Activated T-helper 1 cell treated with Interleukin-2 at 50 U/mL for 16 hours (primary cell): ENCODE measurements at places on chromosomes 1 and 21.

GRCh38 chr1:213221209-213221608 lies 170.2 kb downstream of the RPS6KC1 start:
- DNase-seq, result no peak

GRCh38 chr1:205936846-205937586 lies 6.2 kb downstream of the SLC26A9 start:
- no peak for DNase-seq

- DNase-seq, result no peak
Observed at GRCh38 chr1:226733876-226734275, 5.2 kb downstream of the ITPKB start.

DNA sequence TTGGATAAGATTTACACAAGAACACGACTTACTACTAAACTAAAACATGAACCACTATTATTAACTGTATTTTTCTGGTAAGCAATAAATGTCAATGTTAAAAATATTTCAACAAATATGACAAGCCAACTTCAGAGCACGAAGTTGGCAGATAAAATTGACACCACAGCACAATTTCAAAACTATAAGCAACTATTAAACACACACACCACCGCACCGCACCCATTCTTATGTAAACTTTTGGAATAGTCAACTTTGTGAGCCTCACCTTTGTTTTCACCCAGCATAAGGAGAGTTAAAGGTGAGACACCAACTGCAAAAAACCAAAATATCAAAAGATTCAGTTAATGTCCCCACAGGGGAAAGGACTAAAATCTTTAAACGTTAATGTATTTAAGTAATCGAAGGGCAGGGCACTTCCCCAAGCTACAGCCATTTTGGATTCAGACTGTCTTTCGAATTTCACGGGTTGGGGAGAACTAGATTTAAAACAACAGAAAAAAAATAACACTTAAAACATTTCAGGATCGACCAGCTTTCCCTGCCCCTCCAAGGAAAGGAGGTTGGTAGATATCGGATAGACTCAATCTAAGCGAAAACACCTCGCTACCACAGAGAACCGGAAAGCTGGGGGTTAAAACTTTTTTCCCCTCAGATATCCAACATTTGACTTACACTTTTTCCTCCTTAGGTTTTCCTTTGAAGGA lies 872 bp downstream of the GPBP1L1 start:
- no peak for DNase-seq

DNA sequence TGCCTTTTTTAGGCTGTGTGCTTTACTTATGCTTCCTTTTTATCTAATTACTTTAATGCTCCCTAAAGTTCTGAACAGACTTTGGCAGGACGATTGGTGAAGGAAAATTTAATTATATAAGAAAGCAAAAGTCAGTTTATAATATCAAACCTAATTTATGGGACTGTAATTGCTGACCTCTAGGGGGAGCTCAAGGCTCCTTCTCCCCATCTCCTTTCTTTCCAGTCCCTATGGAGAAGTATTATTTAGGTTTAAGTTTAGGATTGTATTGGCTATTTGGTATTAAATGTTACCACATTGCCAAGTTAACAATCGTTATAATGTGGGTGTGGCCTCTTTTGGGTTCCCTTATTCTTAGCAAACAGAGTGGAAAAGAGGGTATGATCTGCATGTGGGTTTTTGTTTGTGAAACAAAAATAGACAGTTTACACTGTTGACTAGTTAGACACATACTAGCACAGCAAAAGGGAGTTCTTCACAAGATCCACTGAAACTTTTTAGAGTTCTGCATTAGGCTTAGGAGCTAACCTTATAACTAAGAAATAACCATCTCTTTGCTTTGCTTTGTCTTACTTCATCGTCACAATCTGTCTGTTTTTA lies 48.2 kb upstream of the TNFSF4 start:
- no peak for DNase-seq

GRCh38 chr1:229271448-229272159 lies 693 bp downstream of the RAB4A start:
- peak; percentile 23 for DNase-seq

GRCh38 chr1:156926175-156926574 lies 5.7 kb downstream of the LRRC71 start:
- no peak for DNase-seq

DNA sequence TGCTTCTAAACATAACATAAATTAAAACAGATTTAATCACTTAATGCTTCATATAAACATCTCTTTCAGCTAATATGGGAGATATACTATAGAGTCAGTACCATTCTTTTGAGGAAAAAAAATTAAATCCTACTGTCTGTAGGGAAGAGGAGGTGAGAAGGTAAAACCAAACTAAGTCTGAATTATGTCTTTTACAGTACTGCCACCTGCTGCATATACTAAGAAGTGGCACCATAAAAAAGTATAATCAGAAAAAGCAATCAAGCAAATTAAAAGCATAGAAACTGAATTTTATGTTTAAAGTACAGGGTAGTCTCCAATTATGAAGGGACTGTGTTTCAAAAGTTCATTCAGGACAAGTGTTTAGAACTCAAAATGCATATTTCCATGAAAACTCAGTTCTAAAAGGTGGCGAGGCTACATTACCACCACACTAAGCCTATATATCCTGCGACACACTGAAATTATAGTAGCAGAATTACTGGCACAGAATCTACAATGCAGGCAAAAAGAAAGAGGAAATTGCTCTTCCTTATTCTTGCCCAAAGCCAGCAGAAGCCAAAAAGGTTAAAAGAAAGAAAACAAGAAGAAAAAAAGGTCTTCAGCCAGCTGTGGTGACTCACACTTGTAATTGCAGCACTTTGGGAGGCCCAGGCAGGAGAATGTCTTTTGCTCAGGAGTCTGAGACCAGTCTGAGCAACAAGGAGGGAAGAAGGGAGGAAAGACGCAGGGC lies 9.0 kb downstream of the NSL1 start:
- no peak for DNase-seq

DNA sequence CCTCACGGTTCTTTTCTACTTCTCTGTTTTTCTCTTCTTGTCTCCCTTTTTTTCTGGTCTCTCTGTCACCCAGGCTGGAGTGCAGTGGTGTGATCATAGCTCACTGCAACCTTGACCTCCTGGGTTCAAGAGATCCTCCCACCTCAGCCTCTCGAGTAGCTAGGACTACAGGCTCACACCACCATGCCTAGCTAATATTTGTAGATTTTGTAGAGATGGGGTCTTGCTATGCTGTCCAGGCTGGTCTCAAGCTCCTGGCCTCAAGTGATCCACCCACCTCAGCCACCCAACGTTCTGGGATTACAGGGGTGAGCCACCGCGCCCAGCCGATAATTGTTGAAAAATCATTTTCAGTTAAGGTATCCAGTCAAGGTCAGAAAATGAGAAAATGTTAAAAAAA lies 25.9 kb upstream of the LGALS8 start:
- no peak for DNase-seq

GRCh38 chr1:37724575-37724974 lies 32.3 kb downstream of the CDCA8 start:
- no peak for DNase-seq

DNA sequence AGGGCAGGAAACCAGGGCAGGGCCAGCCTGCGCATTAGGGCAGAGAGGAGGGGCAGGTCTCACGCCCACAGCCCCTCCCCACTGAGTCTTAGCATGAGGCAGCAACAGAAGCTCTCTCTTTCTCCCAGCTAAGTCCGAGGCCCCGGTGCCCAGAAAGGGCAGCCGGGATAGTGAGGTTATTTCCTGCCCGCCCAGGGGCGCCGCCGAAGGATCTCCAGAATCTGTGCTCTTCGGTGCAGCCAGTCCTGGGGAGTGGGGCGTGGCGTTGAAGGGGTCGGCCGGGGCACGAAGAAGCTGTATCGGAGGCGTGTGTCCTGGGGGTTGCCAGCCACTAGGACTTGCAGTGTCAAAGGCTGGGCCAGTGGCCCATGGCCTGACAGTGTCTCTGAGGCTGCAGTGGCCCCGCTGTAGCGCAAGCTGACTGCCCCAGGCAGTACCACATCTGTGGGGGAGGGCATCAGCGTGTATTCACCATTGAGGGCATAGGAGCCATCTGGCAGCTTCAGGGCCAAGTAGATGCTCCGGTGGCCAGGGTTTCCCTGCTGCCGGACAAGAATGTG lies 7.8 kb downstream of the ADAMTS4 start:
- no peak for DNase-seq
